SK-N-SH treated with all-trans-retinoic acid at 6 μM for 48 hours (cell line): ENCODE measurements at places on chromosomes 13 and 19.

DNA sequence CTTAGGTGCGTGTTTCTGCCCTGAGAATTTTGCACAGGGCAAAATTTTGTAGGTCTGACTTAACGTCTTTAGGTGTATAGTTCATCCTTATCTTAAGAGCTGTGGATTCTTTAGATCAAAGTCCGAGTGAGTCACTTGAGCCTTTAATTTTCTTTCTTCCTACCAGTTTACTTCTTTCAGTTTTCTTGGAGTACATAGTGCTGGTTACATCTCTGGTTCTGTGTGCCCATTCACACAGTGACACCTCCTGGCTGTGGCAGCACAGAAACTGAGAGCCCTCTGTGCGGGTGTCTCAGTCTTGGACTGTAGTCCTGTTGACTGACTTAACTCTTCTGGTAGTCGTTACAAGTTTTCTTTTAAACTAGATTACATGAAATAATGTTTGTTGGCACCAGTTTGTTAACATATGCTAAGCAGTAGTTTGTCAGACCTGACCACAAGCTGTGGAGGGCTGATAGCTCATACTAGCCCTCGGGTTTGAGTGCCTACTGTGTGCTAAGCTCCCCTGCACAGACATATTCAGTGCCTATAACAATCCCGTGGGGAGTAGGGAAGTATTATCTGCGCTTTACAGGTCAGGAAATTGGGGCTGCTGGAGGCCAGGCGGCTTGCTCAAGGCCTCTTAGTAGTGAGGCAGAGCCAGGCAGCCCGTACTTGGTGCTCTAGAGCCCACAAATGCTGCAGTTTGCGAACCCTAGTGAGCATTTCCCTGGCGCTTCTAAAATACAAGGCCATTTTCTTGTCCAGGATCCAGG is 1.6 kb downstream of the GATAD2A start:
- peak; percentile 60 for ATAC-seq

GRCh38 chr19:5903056-5903623 is 450 bp downstream of the NDUFA11 start:
- ATAC-seq = no peak

GRCh38 chr13:109396266-109396665 is 390.1 kb downstream of the IRS2 start:
- no peak for ATAC-seq

DNA sequence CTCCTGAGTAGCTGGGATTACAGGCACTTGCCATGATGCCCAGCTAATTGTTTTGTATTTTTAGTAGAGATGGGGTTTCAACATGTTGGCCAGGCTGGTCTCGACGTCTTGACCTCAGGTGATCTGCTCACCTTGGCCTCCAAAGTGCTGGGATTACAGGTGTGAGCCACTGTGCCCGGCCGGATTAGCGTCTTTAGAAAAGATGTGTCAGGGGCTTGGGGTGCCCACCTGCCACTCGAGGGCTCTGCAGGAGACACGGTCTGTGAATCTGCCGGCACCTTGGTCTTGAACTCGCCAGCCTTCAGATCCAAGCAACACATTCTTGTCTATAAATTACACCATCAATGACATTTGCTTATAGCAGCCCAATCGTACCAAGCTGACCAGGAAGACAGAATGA is 38.8 kb upstream of the TUBGCP3 start:
- ATAC-seq = no peak

- ATAC-seq = no peak
These were observed 21.9 kb downstream of the CCL25 start for GRCh38 chr19:8074501-8074900.

- peak; percentile 87 for ATAC-seq
These were observed 34.6 kb upstream of the KATNAL1 start for GRCh38 chr13:30341815-30342570.

DNA sequence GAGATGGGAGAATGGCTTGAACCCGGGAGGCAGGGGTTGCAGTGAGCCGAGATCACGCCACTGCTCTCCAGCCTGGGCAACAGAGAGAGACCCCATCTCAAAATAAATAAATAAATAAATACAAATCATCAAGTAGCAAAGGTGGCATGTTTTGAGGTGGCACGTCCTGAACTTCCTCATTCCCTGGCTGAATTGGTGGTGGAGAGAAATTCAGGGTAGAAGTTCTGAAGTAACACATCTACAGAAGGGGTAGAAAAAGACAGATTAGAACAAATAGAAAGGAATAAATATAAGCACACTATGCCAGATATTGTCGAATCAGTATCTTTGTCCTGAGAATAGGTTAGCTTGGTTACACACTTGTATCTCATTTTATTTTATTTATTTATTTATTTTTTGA is 6.3 kb downstream of the IFI30 start:
- ATAC-seq = no peak

DNA sequence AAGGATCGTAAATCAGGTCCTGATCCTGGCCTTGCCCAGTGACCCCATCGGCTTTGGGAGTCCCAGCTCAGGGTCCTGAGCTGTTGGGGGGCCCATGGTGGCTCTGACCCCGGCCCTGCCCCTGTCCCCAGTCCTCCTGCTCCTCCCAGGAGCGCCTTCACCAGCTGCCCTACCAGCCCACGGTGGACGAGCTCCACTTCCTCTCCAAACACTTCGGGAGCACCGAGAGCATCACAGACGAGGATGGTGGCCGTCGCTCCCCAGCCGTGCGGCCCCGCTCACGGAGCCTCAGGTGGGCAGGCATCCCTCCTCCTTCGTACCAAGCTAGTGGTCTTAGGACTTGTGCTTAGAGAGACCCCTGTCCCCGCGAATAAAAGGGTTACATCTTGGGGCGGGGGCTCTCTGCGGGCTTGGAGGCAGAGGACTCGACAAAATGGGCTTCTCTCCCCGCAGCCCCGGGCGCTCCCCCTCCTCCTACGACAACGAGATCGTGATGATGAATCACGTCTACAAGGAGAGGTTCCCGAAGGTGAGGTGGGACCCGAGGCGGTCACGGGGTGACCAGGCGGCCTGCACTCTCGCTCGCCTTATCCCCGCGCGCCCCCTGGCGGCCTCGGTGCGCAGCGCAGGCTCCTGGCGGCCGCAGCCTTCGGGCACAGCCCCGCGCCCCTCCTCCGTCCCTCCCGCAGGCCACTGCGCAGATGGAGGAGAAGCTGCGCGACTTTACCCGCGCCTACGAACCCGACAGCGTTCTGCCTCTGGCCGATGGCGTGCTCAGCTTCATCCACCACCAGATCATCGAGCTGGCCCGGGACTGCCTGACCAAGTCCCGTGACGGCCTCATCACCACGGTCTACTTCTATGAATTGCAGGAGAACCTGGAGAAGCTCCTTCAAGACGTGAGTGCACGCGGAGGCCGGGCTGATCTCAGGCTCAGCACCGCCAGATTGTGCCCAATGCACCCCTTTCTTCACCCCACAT is 9.1 kb downstream of the MAST1 start:
- ATAC-seq = peak; percentile 99

DNA sequence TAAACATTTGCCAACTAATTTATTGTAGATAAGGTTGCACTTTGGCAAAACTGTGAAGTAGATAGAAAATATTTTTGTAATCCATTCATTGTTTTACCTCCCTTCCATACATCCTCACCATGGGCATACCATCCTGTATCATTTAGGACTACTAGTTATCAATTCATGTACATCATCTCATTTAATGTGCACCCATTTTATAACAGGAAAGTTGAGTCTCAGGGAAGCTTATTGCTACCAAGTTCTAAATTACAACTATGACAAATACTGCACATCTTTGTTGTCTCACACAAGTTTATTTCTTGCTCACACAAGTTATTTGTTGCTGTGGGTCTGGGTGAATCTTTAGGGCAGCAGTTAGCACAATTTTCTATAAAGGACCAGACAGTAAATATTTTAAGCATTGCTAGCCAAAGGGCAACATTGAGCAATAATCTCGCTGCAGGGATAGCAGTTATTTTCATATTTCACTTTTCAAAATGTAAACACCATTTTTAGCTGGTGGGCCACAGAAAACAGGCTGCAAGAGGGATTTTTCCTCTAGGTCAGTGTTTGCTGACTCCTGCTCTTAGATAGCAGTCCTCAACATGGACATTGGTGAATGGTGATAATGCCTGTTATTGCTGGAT is 276.5 kb downstream of the GPC6 start:
- ATAC-seq = no peak

- ATAC-seq = no peak
These were observed 306.4 kb downstream of the TBC1D4 start for GRCh38 chr13:75175575-75175974.

GRCh38 chr13:91291078-91291477 is 56.4 kb upstream of the MIR17HG start:
- 0 out of 3 replicates have a peak, but pooled peaks have one; percentile 22 for ATAC-seq

- ATAC-seq = no peak
These were observed 20.5 kb downstream of the SMARCA4 start for GRCh38 chr19:10981252-10981895.

GRCh38 chr19:11479090-11479897 is 1.6 kb downstream of the ELAVL3 start:
- ATAC-seq = no peak

GRCh38 chr13:113513761-113514160 is 23.2 kb upstream of the DCUN1D2 start:
- ATAC-seq = no peak

DNA sequence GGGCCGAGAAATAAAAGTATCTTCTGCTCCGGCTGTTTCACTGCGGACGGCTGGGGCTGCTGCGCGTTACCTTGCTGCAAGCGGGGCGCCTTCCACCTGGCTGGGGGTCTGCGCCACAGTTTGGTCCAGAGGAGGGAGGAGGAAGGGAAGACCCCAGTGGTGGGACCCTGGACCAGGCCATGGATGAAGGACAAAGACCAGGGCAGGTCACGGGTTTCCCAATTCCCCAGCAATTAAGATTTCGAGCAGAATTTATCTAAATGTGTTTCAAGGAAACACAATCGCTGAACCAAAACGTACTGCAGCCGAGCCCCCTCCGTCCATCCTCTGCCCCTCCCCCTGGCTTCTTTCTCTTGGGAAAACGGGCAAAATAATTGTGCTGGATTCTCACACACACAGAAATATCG is 2.9 kb downstream of the SOX1 start:
- no peak for ATAC-seq

DNA sequence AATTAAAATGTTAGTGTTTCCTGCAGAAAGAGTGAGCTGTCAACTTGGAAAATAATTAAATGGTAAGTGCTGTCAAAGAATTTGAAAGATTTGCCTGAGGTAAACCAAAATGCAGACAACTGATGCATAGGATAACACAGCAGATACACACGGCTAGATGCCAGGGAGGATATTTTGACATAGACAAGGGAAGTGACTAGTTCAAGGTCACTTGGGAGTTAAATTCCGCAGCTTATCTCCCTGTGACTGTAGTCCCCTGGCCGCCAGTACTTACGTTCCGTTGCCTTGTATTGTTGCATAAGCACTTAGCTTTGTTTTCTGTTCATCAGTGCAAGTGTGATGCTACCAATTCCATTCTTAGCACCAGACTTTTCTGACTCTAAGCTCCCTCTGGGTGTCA is 247.3 kb upstream of the MAB21L1 start:
- ATAC-seq = peak; percentile 49

- peak; percentile 95 for ATAC-seq
These were observed 16.4 kb upstream of the CYP2B6 start for GRCh38 chr19:40974633-40975037.

GRCh38 chr13:64529874-64530485 is 2700.2 kb downstream of the PCDH9 start:
- ATAC-seq = no peak

GRCh38 chr19:2170987-2171348 is 7.2 kb downstream of the DOT1L start:
- no peak for ATAC-seq

DNA sequence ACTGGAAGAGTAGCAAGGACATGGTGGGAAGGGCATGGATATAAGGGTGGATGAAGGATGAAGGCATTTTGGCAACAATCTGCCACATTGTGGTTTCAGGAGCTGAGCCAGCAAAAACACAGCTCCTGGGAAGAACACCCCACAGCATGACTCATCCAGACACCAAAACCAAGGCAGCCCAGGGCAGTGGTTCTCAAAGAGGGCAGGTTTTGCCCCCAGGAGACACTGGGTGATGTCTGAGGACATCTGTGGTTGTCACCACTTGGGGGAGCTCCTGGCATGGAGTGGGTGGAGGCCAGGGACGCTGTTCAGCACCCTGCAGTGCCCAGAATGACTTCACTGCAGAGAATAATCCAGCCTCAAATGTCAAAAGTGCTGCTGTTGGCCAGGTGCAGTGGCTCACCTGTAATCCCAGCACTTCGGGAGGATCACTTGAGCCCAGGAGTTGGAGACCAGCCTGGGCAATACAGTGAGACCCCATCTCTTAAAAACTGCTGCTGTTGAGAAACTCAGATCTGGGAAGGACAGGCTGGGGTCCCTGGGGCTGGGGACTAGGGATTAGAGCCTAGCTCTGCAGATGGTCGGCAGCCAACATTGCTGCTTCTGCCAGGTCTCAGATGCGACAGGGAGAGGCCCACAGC is 16.1 kb downstream of the ZFR2 start:
- peak; percentile 71 for ATAC-seq

GRCh38 chr13:25037057-25037813 is 58.7 kb upstream of the PABPC3 start:
- ATAC-seq = peak; percentile 99

DNA sequence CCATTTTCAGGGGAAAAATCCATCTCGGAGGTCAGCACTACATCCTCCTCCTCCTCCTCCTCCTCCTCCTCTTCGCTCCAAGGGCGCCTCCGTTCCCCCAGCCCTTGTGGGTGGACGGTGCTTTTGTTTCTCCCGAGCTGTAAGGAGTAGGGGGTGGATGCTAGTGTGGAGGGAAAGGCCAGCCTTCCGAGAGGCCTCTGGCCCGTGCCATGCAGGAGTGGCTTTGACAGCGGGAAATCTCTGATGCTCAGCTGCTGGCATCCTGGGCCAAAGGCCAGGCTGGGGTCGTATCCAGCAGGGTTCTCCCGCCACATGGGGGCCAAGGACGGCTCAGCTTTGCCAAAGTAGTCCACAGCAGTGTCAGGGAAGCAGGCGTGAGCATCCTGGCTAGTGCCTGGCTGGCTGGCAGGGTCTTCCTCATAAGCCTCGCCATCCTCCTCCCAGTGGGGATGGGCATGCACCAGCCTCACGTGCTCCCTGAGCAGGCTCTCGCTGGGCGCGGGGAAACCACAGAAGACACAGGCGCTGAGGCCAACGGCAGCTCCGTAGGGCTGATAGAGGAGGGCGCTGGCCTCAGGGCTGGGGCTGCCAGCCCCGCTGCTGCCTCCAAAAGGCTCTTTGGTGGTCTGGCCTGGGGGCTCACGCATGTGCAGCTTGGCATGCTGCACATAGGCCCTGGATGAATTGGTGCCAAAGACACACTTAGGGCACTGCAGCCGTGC is 10.5 kb downstream of the WIZ start:
- ATAC-seq = no peak

DNA sequence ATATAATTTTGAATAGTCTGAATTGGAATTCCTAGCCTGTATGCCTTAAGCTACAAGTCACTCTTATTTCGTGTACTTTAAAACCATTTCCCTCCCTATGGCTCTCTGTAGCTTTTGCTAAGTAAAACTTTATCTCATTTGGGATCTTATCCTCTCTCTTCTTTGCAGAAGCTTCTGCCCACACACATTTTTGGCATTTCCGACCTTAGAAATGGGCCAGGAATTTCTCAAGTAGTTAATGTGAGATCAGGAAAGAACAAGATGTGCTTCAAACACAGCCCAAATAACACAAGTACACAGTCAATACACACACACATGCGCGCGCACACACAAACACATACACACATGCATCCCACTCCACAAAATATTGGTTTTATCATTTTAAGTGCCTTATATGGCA is 931.0 kb upstream of the MIR17HG start:
- peak; percentile 83 for ATAC-seq
